NCI-H2029 (cell line): ENCODE measurements at places on chromosomes 4 and X.

- DNase-seq, result no peak
Measured at GRCh38 chr4:165720411-165721082, 152.5 kb upstream of the TLL1 start.

GRCh38 chr4:20265726-20266125 lies 14.0 kb downstream of the SLIT2 start:
- no peak for DNase-seq

- DNase-seq, result no peak
Measured at GRCh38 chr4:15832523-15833451, 54.7 kb downstream of the CD38 start.

- no peak for DNase-seq
Measured at GRCh38 chr4:182496408-182496807, 253.2 kb downstream of the TENM3 start.

- DNase-seq, result no peak
Measured at GRCh38 chr4:137194670-137195069, 337.6 kb downstream of the PCDH18 start.

DNA sequence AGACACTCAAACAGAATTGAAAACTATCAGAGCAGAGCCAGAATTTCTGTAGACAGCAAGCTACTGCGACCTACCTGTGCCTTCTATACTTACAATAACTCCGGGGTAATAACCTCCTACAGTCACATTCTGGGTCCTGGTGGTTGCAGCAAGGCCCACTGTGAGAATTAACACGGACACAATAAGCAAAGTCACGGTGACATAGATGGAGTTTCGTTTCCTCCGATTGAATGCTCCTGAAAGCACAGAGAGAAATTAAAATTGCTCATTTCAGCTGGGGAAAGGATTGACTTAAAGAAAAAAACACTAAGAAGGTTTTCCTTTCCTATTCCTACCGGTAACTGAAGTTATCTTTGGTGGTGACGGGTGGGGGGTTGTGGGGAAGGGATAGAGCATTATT lies 7.0 kb downstream of the TMEM255A start:
- DNase-seq, result no peak

DNA sequence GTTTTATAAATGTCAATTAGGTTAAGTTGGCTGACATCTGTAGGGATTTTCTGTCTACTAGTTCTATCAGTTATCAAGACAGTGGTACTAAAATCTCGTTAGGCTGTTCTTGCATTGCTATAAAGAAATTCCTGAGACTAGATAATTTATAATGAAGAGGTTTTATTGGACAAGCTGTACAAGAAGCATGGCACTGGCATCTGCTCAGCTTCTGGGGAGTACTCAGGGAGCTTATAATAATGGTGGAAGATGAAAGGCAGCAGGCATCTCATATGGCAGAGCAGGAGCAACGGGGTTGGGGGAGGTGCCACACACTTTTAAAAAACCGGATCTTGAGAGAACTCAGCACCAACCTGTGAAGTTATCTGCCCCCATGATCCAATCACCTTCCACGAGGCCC lies 28.2 kb downstream of the CHIC2 start:
- no peak for DNase-seq
